ENCODE measurements at places on chromosomes 16 and 17.

GRCh38 chr17:37516127-37516571 is 26.5 kb downstream of the DUSP14 start:
- DNase-seq: no peak

GRCh38 chr17:57211543-57211942 is 44.8 kb upstream of the MSI2 start:
- no peak for DNase-seq

GRCh38 chr17:59421722-59422121 is 90.3 kb downstream of the YPEL2 start:
- no peak for DNase-seq

DNA sequence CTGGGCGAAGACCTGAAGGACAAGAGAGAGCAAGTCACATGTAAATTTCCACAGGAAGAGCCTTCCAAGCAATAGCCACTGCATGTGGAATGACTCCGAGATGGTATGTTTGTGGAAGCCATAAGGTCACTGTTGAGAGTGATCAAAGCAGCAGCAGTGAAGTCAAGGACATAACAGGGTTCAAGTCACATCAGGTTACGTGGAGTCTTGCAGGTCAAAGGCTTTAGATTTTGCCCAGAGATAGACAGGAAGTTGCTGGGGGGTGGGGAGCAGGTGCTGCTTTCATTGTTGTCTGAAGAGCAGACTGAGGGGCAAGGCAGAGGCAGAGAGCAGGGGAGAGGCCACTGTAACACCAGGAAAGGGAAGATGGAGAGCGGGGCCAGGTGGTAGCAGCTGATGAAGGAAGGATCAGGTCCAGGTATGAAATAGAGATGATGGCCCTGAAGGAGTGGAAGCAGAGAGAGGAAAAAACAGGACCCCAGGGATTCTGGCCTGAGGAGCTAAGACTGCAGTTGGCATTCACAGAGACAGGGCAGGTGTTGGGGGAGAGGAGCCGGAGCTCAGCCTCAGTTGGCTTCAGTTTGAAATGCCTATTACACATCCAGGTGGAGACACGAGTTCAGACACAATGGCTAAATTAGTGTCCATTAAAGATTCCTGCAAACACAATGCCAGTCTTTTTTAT is 129.3 kb upstream of the AXIN2 start:
- DNase-seq: no peak

GRCh38 chr17:2485543-2485942 is 26.1 kb downstream of the METTL16 start:
- no peak for DNase-seq

DNA sequence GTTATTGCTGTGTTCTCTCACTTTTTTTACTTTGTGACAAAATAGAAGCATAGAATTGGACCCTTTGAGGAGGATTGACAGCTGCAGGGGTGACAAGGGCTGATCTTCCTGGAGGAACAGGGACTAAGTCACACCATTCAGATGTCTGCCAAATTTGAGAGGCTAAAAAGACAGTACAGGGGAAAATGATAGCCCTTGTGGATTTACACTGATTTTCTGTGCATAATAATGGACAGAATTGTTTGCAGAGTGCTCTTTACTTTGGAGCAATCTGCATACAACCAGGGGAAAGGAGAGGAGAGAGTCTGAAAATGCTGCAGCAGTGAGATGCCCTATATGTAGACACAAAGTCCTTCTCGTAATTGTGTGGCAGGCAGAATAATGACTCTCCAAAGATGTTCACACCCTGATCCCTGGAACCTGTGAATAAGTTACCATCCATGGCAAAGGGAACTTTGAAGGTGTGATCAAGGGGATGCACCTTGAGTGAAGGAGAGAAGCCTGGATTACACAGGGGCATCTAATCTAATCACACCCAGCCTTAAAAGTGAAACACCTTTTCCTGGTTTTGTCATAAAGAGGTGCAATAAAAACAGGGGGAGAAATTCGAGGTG is 221.4 kb upstream of the CPHXL start:
- DNase-seq: no peak

DNA sequence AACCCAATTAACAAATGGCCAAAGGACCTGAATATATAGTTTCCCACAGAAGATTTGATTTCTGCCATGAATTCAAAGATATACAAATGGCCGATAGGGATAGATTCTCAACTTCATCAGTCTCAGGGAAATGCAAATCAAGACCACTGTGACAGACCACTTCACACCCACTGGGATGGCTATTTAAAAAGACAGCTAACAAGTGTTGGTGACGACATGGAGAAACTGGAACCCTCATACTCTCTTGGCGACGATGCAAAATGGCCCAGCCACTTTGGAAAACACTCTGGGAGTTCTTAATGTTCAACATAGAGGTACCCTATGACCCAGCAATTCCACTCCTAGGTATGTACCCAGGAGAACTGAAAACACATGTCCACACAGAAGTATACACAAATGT is 17.4 kb upstream of the KREMEN2 start:
- no peak for DNase-seq

DNA sequence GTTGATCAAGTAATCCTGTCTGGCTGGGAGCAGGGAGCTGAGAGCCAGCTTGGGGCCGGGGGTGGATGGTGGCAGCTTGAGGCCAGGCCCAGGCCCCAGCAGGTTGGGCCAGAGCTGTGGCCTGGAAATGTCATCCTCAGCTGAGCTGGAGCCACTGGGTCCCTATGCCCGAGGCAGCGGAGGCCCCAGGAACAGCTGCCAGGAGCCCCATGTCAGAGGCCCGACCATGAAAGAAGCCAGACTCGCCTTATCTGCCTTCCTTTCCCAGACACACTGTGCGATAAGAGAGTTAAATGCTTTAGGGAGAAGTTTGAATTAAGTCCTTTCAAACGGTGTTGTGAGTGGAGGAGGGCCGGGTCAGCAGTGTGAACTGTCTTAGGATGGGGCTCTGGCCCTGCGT is 3.5 kb downstream of the SMTNL2 start:
- DNase-seq: no peak

GRCh38 chr17:64736804-64737492 is 74.8 kb upstream of the SMURF2 start:
- no peak for DNase-seq

- no peak for DNase-seq
Observed at GRCh38 chr16:12769525-12769924, 34.2 kb downstream of the CPPED1 start.

GRCh38 chr16:4016658-4017057 is 99.6 kb downstream of the ADCY9 start:
- no peak for DNase-seq

- DNase-seq: no peak
Observed at GRCh38 chr17:57515662-57516211, 229.4 kb downstream of the CCDC182 start.

GRCh38 chr16:87421003-87421912 is 29.1 kb downstream of the MAP1LC3B start:
- DNase-seq: no peak
